ENCODE measurements at places on chromosomes 6 and 20.
A peak's percentile ranks its signal among the peaks of the same experiment; 100 is the strongest.

GRCh38 chr6:143752459-143752858, 74.7 kb downstream of the PHACTR2 start:
- H3K27me3 ChIP-seq: no peaks in the 10 kb centered on the region
- H3K4me3 ChIP-seq: no peak overlapping the region
- no peak for DNase-seq

- H3K36me3 ChIP-seq: no peaks in the 10 kb centered on the region
- no peak overlapping the region for H3K27ac ChIP-seq
- H3K27me3 ChIP-seq: no peaks in the 10 kb centered on the region
- no peaks in the 10 kb centered on the region for H3K4me1 ChIP-seq
- H3K4me3 ChIP-seq: no peak overlapping the region
Observed at GRCh38 chr6:123434186-123434585, 202.6 kb downstream of the TRDN start.

GRCh38 chr6:3557336-3557735, 100.5 kb upstream of the SLC22A23 start:
- no peak overlapping the region for H3K27ac ChIP-seq
- H3K27me3 ChIP-seq: peaks cover 20% of the 10 kb centered on the region
- no peaks in the 10 kb centered on the region for H3K36me3 ChIP-seq

DNA sequence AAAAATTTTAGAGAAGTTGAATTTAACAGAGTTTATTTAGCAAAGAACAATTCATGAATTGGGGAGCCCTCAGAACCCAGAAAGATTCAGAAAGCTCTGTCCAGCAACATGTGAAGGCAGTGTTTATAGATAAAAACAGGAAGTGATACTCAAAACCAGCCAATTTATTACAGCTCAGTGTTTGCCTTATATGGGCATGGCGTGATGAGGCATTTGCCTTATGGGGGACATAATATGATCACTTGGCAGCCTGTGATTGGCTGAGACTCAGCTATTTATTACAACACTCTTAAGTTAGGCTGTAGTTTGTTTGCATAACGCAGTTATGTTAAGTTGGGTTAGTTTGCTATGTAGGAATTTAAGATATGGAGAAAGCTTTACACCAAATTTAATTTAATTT, 11.5 kb downstream of the HLA-DPA1 start:
- no peak overlapping the region for H3K27ac ChIP-seq
- H3K36me3 ChIP-seq: peaks cover 9% of the 10 kb centered on the region
- DNase-seq: no peak
- H3K27me3 ChIP-seq: no peaks in the 10 kb centered on the region
- H3K4me3 ChIP-seq: no peak overlapping the region

DNA sequence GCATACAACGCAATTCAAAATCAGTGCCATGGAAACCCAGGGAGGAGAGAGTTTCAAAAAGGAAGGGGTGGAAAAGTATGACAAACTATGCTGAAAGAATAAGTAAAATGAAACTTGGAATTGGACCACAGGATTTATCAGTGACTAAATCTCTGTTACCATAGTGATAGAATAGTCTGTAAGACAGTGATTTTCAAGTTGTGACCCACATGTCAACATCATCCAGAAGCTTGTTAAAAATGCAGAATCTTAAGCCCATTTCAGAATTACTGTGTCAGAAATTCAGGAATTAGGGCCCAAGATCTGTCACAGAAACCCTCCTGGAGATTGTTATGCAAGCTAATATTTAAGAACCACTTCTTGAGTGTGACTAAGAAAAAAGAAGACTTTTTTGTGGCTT, 417.7 kb upstream of the JAG1 start:
- no peak overlapping the region for H3K27ac ChIP-seq
- H3K27me3 ChIP-seq: no peaks in the 10 kb centered on the region
- DNase-seq: no peak
- H3K4me3 ChIP-seq: no peak overlapping the region

DNA sequence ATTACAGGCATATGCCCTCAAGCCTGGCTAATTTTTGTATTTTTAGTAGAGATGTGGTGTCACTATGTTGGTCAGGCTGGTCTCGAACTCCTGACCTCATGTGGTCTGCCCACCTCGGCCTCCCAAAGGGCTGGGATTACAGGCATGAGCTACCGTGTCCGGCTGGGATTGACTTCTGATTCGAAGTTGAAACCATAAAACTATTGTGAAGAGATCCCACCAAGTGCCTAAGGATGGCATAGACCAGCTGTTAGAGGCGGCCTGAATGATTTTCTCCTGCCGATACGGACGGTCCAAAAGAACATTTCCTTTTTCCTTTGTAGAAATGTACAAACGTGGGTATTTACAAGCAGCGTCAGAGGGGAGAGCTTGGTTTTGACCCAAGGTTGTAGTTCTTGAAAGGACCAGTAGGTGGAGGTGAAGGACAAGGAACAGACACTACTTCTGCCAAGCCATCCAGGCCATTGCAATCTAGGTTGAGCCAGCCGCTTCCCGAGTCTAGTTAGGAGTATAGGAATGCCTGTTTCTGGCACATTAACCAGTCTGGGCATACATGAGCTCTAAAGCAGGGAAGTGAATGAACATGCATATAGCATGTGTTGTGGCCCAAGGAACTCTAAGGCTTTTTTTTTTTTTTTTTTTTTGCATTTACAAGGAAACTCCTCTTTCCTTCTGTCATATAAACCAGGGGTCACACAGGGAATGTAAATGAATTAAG, 29.0 kb downstream of the MOCS3 start:
- no peaks in the 10 kb centered on the region for H3K36me3 ChIP-seq
- peaks cover 34% of the 10 kb centered on the region for H3K27me3 ChIP-seq
- H3K27ac ChIP-seq: no peak overlapping the region
- no peak overlapping the region for H3K4me3 ChIP-seq

DNA sequence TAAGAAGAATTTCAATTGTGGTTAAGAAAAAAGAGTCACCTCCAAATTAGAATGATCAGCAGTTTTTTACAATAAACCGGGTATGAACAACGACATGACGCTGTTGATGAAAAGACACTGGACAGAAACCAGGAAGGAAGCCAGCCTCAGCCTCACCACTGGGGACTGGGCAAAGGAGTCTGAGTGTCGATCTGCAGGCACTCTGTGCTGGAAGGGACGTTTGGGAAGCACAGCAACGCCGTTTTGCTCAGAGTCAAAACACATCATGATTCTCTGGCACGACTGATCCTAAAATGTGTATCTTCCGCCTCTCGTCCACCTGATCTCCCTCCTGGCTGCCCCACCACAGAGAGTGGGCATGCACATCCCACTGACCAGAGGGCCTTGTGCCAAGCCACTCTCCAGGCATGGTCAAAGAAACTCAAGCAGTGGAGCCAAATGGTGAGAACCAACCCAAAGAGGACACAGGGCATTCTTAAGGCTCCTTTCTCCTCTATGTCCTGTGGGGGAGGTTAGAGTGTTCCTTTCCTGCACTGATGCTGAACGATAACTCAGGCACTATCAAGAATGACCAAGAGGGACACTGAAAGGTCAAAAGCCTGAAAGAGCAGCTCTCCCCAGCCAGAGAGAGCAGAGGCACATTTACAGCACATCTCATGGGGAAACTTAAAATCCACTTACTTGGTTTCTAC, 68.8 kb downstream of the AGPAT4 start:
- no peak overlapping the region for H3K27ac ChIP-seq
- peaks cover 3% of the 10 kb centered on the region for H3K4me1 ChIP-seq
- peaks cover 5% of the 10 kb centered on the region for H3K36me3 ChIP-seq
- H3K27me3 ChIP-seq: no peaks in the 10 kb centered on the region
- DNase-seq: no peak
- no peak overlapping the region for H3K4me3 ChIP-seq

GRCh38 chr6:132748446-132748845, 9.3 kb downstream of the VNN2 start:
- H3K4me1 ChIP-seq: peaks cover 14% of the 10 kb centered on the region
- peaks cover 41% of the 10 kb centered on the region for H3K36me3 ChIP-seq
- DNase-seq: no peak
- H3K27ac ChIP-seq: no peak overlapping the region
- H3K4me3 ChIP-seq: no peak overlapping the region
- no peaks in the 10 kb centered on the region for H3K27me3 ChIP-seq

DNA sequence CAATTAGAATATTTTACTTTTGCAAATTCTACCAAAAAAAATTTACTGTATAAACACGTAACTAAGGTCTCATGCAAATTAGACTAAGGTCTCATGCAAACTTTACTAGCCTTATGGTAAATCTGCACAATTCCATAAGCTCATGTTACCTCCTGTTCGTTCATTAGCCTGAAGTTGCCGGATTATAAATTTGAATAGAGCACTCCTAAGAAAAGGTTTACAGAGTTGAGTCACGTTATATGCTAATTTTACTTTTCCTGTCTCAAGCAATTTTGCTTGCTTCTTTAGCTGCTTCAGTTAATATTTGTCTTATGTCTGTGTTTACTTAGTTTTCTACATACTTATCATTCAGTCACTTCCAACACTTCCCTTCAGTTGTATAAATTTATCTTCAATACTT, 1434.0 kb upstream of the EYS start:
- H3K27ac ChIP-seq: no peak overlapping the region
- no peaks in the 10 kb centered on the region for H3K4me1 ChIP-seq
- no peak overlapping the region for H3K4me3 ChIP-seq
- DNase-seq: no peak
- H3K27me3 ChIP-seq: no peaks in the 10 kb centered on the region
- no peaks in the 10 kb centered on the region for H3K36me3 ChIP-seq

DNA sequence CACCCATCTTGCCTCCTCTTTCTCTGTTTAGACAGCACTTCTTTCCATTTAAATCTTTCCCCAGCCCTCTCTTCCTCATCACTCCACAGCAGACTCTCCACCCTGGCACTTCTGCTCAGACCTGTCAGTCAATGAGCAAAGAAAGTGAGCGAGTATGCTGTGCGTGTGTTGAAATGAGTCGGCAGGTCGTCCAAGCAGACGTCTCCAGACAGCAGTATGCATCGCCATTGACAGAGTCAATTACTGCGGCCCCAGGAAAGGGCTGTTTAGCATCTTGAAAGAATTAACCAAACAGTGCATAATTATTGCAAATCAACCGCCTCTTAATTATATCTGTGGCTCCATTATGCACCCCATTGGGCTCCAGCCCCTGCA, 54.8 kb upstream of the KCNG1 start:
- peaks cover 53% of the 10 kb centered on the region for H3K27me3 ChIP-seq
- no peak for DNase-seq
- H3K4me1 ChIP-seq: no peaks in the 10 kb centered on the region

DNA sequence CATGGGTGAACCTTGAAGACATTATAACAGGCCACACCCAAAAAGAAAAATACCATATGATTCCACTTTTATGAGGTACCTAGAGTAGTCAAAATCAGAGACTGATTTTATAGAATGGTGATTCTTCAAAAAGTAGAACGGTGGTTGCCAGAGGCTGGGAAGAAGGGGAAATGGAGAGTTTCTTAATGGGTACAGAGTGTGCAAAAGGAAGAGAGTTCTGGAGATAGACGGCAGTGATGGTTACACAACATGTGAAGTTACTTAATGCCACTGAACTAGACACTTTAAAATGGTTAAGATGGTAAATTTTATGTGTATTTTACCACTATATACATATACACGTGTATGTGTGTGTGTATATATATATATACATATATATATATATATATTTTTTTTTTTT, 80.8 kb downstream of the PRND start:
- DNase-seq: no peak
- H3K36me3 ChIP-seq: peaks cover 42% of the 10 kb centered on the region
- no peak overlapping the region for H3K4me3 ChIP-seq
- H3K4me1 ChIP-seq: peaks cover 24% of the 10 kb centered on the region
- no peaks in the 10 kb centered on the region for H3K27me3 ChIP-seq
- no peak overlapping the region for H3K27ac ChIP-seq

GRCh38 chr20:32387252-32387651, 29.1 kb downstream of the ASXL1 start:
- H3K27ac ChIP-seq: peak overlapping the region; percentile 7
- no peaks in the 10 kb centered on the region for H3K27me3 ChIP-seq
- peaks cover 56% of the 10 kb centered on the region for H3K4me1 ChIP-seq
- no peak for DNase-seq
- peaks cover 44% of the 10 kb centered on the region for H3K36me3 ChIP-seq

DNA sequence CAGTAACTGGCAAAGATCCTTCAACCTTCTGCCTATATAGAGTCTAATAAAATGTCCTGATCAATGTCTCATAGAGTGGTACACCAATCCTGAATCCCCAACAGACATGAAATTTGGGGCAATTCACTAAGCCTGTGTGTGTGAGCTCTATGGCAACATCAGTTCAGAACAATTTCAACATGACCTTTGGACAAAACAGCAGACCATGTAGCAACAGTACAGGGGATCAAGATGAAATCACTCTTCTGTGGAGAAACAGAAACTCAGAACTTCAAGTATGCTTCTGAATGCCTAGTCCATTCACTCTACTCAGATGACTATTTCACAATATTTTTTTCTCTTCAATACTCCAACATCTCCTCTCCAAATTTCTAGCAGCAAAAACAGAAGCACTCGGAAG, 49.1 kb upstream of the OPRM1 start:
- no peaks in the 10 kb centered on the region for H3K27me3 ChIP-seq
- no peak overlapping the region for H3K27ac ChIP-seq
- DNase-seq: no peak
- H3K36me3 ChIP-seq: no peaks in the 10 kb centered on the region

- H3K36me3 ChIP-seq: no peaks in the 10 kb centered on the region
- H3K27me3 ChIP-seq: peaks cover 7% of the 10 kb centered on the region
- no peak overlapping the region for H3K4me3 ChIP-seq
- no peak overlapping the region for H3K27ac ChIP-seq
Observed at GRCh38 chr20:23315099-23315498, 35.5 kb upstream of the NXT1 start.

DNA sequence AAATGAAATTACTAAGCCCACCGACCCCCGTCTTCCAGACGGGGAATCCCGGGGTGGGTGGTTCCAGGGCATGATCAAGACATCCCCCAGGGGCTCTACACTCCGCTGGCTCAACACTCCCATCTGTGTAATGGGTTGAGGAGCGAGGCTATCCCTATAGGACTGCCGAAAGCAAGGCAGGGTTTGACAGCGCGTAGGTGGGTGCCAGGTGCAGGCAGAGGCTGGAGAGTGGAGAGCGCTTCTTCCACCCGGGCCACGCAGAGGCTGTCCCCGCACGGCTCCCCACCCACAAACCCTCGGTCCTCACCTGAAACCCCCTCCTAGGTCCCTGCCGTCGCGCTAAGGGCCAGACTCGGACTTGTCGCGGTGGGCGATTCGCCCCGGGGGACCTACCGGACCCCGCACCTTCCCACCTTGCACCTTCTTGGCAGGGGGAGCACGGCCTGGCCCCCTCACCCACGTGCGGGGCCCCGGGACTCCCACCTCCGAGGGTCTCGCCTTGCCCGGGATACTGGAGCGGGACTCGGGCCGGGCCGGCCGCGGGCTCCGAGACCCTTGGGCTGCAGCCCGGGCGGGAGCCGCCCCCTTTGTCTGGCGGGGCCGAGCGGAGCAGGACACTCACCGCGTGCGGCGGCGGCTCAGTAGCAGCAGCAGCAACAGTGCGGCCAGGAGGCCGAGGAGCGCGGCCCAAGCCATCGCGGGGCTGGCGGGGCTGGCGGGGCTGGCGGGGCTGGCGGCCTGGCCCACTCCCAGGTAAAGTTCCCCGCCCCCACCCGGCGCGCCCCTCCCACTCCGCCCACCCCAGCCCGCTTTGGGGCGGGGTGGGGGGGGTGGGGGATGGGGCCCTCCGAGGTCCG, at the start of gene PTGIS:
Gene PTGIS (minus strand): TSS at position 717 of the 857 bp plus-strand sequence. CDS start 21 bp downstream, at position 696.
- H3K4me3 ChIP-seq: peak within 1 kb of the TSS; percentile 48
- H3K27ac ChIP-seq: no peak within 1 kb of the TSS
- H3K36me3 ChIP-seq: no peaks in the 10 kb centered on the region

- H3K4me3 ChIP-seq: no peak overlapping the region
- no peak overlapping the region for H3K27ac ChIP-seq
- DNase-seq: no peak
Observed at GRCh38 chr6:6405031-6405430, 84.6 kb upstream of the F13A1 start.
